ENCODE measurements at places on chromosomes 3 and 15.

DNA sequence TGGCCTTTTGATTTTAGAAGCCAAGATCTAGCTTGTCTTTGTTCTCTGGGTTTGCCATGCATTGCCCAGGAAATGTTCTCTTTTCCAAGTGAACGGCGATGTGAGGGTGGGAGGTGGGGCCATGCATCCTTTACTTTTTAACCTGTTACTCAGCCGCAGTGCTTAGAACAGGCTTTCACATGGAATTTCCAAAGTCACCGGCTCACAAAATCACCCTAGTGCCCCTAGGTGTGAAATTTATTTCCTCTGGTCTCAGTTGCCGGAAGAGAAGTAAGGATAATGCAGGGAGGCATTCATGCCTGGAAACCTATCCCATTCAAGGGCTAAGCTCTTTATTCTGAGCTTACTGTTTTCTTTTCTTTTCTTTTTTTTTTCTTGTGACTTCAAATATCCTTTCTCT is 93.2 kb downstream of the CACNA2D3 start:
- DNase-seq, result no peak

GRCh38 chr3:102532901-102533300 is 98.1 kb downstream of the ZPLD1 start:
- peak; percentile 50 for DNase-seq

GRCh38 chr3:69716119-69716518 is 23.1 kb upstream of the MITF start:
- no peak for DNase-seq

DNA sequence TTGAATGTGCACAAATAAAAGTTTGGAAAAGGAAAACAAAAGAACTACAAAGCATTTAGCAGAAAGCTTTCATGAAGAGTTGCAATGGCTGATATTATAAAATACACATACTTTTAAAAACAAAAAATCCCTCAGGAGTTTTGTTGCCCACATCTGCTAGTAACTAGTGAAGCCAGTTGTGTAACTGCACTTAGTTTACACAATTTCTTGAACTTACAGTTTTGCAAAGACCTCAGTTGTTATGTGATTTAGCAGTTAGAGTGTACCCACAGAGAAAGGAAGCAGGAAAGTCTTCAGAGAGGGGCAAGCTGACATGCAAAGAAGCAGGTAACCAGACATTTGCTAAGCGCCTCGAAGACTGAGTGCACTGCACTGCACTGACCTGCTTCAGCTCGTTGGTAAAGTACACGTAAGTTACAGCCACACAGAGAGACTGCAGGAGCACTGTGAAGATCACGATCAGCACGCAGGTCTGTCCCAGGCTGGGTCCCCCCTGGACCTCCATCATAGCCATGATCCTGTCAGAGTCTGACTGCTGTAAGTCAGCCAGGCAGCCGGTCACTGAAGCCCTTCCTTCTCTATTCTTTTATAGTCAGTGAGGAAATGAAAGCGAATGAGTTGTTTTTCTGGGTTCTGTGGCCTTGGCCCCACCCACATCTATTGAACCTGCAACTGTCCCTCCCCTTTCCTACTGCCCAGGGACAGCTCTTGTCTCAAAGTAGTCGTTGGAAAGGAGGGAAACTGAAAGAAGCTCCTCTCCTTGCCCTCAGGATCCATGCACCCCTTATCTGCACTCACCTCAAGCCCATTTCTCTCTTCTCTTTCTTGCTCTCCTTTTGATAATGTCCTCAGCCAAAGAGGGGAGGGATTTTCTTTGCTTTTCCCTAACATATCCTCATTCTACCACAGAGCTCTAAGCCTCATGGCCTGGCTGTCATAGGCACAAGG is at the start of gene TNFSF10:
Gene TNFSF10 (minus strand): TSS at position 560 of the 948 bp plus-strand sequence. CDS start 46 bp downstream, at position 514.
- DNase-seq, result peak; percentile 86

DNA sequence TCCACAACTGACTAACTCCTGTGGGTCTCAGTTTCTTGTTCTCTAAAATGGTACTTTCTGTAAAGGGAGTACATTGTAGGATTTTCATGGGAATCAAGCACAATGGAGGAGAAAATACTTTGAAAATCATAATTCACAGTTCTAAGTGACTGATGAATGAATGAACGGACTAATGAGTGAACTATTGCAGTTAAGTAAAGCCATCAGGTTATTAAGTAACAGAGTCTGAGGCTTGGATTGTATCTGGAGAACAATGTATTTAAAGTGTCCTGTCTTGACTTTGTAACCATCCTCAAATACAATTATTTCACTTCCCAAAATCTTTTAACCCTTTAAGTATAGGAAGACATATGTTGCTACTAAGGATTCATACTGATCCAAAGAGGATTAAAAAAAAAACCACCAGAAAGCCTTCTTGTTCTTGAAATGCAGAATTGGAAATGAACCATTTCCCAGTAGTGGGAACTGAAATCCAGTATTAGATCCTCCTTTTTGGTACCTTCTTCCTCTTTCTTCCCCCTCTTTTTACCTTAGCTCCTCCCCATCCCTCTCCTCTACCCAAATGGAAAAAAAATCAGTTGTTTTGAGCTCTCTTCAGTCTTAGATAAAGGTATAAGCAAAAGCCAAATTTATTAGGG is 13.2 kb upstream of the BCL6 start:
- DNase-seq, result no peak

DNA sequence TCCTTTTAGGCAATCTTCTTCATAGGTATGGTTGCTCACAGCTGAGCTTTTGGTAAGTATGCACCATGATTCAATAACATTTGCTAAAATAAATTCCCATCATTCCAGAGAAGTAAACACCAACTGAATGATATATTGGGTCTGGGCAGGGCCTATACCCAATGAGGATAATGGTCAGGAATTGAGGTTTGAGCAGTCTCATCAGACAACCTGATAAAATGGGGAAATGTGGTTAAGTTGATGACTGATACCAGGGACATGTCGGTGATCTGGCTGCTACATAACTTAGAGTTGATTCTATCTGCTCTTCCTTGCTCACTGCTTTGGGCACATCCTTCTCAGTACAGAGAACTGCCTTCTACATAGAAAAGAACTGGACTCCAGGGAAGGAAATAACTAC is 92.9 kb downstream of the GPR156 start:
- DNase-seq, result no peak

DNA sequence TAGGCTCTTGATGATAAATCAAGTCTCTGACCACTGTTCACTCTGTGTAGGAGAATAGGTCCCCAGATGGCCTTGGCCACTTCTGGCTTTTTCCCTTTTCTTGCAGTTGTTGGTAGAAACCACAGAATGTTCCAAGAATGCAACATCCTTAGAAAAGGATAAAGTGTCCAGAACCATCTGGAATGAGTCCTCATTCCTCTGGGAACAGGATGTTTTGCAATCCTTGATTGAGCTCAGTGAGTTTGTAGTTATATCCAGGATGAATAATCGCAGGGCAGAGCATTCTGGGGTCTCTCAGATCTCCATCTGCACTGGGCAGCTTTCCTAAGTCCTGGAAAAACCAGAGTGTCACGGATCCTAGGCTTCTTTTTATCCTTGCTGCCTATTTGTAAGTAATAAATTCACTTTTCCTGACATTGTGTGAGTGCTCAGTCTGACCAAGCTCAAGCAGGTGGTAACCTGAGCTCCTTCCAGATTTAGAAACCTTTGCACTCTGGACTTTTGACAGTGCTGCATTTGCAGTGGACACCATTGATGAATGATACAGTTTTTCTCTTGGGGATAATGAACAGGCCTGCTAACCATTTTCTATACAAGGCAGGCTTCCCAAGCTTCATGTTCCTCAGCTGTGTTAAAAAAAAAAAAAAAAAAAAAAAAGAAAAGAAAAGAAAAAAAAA is 1028.6 kb downstream of the OTOL1 start:
- DNase-seq, result no peak

DNA sequence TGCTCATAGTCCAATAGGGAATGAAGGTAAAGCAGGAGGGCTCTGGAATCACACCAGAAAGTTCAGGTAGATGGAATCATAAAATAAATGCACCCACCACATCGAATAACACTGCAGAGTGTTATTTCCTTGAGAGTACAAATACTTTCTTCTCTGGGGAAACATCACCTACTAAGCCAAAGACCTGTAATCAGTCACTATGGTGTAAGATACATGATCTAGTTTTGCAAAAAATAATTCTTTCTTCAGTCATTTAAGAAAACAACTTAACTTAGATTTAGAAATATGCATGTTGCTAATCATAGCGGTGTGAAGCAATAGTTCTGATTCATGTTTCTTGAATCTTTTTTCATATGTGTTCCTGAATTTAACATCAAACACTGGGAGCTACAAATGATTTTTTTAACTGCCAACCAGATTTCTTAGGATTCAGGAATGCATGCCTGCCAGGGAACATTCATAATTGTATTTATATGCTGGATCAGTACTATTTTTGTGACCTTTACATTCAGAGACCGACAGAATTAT is 40.2 kb upstream of the MEIS2 start:
- DNase-seq, result no peak

DNA sequence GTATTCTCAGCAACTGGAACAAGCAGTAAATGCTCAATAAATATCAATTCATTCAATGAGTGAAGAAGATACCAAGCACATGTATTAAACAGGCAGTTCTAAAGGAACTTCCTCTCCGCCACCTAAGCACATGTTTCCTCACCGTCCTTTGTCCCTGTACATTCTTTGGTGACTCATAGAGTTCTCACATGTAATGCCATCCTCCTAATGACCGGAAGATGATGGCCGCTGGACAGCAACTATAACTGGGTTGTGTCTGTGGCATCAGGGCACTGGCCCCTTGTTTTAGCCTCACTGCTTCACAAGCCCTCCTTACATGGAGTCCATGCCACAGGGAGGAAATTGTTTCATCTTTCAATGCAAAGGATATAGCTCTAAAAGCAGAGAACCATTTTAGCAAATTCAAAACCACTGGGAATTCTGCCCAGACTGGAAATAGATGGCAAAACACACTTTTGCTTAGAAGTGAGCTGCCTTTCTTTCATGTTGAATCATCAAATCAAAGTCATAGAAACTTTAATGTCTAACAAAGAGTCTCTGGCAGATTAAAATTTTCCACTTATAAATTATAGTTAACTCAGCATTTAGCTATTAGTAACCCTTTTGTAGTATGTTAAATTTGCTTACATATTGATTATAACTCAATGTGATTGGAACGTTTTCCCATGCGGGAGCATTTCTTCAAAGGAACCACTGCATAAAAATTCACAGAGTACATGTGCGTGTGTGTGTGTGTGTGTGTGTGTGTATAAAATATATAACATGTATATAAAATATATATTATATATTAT is 74.1 kb downstream of the GAP43 start:
- no peak for DNase-seq

DNA sequence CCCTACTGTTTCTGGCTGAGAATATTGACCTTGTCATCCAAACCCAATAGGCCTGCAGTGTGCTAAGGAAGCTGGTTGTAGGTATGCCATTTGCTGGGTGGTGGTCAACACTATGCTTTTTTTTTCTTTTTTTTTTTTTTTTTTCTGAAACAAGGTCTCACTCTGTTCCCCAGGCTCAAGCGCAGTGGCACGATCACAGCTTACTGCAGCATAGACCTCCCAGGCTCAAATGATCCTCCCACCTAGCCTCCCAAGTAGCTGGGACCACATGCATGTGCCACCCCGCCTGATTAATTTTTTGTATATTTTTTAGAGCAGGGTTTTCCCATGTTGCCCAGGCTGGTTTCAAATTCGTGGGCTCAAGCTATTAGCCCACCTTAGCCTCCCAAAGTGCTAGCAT is 35.7 kb upstream of the RHO start:
- no peak for DNase-seq

DNA sequence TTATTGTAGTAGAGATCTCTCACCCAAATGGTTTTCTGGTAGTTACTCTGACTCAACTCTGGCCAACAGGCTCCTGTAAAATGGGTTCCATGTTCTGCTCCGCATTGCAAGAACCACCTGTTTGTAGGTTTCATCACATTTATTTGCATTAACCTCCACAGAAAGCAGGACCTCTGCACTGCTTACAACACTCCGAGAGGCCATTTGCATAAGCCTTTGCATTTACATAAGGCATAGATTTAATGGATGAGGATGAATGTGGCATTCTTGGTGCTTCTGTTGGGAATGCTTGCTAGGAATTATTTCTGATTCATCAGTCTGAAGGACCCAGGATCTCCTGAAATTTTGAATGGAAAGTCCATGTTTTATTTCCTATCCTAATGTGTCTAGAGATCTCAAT is 320.1 kb downstream of the ZNF621 start:
- no peak for DNase-seq

DNA sequence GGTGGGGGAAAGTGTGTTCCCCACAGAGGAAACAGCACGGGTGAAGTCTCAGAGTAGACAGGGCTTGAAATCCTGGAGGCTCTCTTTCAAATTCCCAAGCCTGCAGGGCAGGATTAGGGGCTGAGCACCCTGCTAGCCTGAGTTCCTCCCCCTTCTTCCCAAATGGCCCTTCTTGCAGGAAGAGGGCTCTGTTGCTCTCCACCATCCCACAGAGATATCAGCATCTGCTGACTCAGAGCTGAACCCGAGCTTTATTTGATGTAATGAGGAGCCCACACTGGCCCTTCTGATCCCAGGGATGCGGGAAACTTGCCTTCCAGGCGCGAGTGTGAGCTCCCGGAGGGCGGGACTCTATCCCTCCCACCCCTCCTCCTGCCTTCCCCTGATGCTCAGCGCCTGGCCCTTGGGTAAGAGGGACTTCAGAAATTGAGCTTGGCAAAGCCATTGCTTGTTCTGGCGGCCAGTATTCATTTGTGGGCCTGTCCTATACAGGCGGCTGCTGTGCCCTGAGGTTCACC is 1.4 kb upstream of the STRA6 start:
- DNase-seq, result peak; percentile 9

DNA sequence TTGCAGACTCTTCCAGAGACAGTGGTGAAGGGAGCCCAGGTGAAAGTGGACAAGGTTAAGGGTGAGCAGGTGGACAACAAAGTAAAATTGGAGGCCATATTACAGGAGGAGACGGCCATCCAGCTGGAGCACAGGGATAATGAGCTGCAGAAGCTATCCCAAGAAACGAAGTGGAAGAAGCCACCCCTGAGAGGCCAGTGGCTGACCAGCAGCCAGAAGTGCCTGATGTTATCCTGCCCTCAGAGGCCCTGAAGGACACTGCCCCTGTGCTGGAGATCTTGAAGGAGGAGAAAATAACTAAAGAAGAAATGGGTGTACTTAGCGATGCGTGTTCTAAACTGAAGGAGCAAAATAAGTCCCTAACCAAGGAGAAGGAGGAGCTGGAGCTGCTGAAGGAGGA is 107.6 kb downstream of the SMAD6 start:
- no peak for DNase-seq

DNA sequence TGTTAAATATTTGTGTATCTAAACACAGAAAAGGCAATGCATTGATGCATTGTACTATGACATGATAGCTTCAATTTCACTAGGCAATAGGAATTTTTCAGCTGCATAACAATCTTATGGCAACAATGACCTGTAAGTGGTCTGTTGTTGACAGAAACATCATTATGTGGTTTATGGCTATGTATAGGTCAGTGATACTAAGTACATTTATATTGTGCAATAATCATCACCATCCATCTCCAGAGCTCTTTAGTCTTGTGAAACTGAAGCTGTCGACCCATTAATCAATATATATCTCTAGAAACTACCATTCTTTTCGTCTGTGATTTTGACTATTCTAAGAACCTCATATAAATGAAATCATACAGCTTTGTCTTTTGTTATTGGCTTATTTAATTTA is 200.1 kb upstream of the ZNF717 start:
- no peak for DNase-seq

GRCh38 chr3:63095-63765 is 133.3 kb upstream of the CHL1 start:
- no peak for DNase-seq
